ENCODE measurements at places on chromosomes 4 and X.

- no peak for DNase-seq
Observed at GRCh38 chrX:135481696-135482179, 38.7 kb upstream of the INTS6L start.

DNA sequence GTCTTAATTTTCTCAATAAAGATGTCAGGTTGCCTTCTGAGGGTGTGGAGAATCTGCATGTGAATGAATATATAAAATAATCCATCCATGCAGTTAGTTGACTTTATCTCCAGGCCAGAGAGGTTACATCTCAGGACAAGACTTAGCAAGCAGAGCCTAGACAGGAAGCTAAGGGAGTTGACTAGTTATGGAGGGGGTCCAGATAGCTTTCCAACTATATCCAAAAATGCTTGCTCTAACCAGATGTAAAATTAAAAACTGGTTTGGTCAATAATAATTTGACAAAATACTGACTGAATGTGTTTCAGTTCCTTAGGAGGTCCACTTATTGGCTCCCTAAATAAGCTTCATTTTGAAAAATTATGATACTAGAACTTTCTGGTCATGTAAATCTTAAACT, 101.4 kb downstream of the PAPSS1 start:
- no peak for DNase-seq

- DNase-seq = no peak
Observed at GRCh38 chr4:111398906-111399330, 746.3 kb upstream of the FAM241A start.

DNA sequence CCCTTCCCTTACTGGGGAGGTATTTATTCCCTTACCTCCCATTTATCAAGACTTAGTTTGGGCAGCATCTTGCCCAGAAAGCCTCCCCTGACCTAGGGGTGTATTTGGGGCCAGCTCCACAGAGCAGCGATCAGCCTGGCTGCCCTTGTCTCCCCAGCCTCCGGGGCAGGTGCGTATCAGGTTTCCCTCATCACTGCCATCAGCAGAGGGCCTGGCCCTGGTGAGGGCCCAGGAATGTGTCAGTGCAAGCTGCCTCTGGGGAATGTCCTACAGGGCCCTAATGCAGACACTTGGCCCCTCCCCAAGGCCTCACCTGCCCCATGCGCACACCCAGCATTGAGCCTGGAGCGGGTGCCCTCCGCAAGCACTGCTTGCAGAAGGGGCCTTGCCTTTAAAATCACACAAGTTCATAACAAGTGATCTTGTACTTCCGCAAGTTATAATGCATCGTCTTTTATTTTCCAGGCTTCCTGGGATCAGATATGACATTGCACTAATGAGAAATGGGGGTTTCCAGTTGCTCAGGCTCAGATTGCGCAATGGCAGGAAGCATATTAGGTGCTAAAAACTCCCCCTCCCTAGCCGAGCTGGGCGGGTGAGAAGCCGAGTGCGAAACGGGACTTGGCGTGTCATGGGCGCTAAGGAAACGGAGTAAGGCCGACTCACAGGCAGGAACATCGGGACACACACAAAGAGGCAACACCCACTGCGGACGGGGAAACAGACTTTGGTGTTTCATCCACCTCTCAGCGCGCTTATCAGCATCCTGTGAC, 25.4 kb upstream of the AFAP1 start:
- DNase-seq = no peak

DNA sequence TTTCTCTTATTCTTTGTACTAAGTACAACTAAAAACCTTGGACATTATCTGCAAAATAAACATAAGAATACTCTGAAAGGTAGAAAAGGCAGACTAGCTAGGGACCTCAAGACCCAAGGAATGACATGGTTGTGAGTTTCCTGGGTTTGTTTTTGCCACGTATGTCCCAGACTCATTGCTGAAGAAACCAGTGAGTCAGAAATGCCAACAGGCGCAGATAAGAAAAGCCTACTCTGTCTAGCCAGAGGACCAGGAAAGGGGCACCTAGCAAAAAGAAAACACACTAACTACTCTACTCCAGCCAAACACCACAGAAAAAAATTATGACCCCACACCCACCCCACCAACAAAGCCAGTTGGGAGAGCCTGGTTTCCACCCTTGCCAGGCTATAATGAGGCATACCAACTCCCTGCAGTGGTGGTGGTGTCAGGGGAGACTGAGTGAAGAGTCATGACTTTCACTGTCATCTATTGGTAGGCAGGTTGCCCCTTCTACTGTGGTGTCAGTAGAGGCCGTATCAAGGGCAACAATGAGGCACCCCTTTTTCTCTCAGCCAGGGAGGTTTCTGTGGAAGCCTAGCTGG, 10.9 kb downstream of the MTMR1 start:
- no peak for DNase-seq

GRCh38 chr4:101349801-101350064, 2.4 kb upstream of the PPP3CA start:
- no peak for DNase-seq

- DNase-seq = no peak
Observed at GRCh38 chr4:187839765-187840164, 155.8 kb upstream of the ZFP42 start.

DNA sequence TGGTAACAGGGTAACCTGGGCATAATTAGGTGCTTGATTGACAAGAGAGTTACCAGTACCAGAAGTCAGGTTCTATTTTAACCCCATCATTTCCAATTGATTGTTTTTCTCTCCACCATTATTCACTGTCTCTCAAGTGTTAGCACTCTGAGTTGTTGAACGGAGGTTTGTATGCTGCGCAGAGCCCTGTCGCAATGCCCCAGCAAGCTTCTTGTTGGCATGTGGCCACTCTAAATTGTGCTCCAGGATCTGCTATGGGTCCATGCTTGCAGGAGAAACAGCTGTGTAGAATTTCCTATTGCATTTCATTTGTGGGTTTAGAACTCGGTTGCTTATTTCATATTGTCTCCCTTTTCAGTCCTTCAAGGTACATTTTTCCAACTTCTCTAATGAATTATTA, 98.2 kb downstream of the KLHL8 start:
- no peak for DNase-seq

DNA sequence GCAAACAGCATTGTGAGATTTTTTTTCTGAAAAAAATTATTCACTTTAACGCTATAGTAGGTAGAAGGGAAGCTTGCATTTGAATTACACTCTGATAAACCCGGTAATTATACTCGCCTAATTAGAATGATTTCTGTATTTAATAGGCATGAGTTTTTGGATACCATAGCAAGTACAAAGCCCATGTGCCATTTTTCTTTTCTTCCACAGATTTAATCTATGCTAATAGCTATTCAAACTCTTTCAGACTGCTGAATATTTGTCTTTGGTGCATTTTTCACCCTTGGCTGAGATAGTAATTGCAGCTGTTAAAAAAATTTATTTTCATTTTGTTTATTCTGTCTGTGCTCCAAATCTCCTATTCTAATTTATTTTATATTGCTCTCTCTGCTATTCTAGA, 113.0 kb downstream of the EGF start:
- no peak for DNase-seq

- peak; percentile 95 for DNase-seq
Observed at GRCh38 chrX:103101299-103102042, 8.5 kb upstream of the NXF3 start.

GRCh38 chr4:150055467-150055866, 22.8 kb upstream of the DCLK2 start:
- DNase-seq = no peak

DNA sequence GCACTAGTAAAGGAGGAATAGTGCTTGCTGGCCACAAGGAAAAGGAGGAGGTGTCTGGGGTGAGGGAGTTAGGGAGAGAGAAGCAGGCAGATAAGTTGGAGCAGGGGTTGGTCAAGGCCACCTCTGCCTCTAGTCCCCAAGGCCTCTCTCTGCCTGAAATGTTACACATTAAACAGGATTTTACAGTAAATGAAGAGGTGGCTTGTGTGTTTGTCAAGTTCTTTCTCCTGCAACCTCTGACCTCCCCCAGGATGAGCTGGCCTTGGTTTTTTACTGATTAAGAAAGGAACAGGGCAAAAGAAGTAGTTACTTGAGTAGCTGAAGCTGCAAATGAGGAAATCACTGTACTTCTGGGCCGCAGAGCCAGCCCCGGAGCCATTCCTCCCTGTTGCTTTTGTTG, 2.0 kb downstream of the GJB1 start:
- DNase-seq = no peak

GRCh38 chr4:11323771-11324170, 104.9 kb downstream of the HS3ST1 start:
- no peak for DNase-seq

DNA sequence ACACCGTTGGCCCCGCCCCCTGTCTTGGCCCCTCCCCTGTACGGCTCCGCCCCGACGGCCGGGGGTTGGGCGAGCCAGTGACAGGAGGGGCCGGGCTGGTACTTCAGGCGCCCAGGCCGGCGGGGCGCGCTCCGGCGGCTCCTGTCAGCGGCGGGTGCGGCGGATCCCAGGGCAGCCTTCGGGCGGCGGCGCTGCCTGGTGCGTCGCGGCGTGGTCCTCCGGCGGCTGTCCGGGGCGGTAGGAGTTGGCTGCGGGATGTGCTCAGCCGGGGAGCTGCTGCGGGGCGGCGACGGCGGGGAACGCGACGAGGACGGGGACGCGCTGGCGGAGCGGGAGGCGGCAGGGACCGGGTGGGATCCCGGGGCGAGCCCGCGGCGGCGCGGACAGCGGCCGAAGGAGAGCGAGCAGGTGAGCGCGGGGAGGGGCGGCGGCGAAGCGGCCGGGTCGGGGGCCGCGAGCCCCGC, at the start of gene FAM241A:
Gene FAM241A, plus strand, starts transcription at position 129 of the 464 bp plus-strand sequence. Its CDS starts 127 bp downstream, at position 256.
- DNase-seq = peak; percentile 82

DNA sequence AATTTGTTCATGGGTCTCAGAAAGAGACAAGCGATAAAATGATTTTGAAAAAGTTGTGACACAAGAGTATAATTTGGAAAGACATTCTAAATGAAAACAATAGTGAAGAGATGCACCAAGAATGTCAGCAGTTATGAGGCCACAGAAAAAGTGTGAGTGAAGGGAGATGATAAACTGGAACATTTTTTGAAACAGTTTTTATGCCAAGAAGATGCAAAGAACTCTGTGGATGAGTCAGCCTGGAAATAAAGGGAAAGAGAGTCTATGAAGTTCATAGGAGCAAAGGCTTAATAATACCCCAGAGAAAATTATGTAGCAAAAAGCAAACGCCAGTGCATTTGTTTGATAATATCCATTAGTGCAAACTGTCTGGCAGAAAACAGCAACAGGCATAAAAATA, 188.4 kb upstream of the TBC1D9 start:
- no peak for DNase-seq

Measured in hematopoietic multipotent progenitor cell treated with erythropoietin and hydrocortisone succinate and interleukin-3 and kit ligand, for 8 days (in vitro differentiated cells).